ENCODE measurements at places on chromosomes 2 and 18. TPM values are rescaled to one million over a fixed set of nuclear protein-coding genes. Genes with fewer than 3 reads are reported as not detected.
A peak's percentile ranks its signal among the peaks of the same experiment; 100 is the strongest.

DNA sequence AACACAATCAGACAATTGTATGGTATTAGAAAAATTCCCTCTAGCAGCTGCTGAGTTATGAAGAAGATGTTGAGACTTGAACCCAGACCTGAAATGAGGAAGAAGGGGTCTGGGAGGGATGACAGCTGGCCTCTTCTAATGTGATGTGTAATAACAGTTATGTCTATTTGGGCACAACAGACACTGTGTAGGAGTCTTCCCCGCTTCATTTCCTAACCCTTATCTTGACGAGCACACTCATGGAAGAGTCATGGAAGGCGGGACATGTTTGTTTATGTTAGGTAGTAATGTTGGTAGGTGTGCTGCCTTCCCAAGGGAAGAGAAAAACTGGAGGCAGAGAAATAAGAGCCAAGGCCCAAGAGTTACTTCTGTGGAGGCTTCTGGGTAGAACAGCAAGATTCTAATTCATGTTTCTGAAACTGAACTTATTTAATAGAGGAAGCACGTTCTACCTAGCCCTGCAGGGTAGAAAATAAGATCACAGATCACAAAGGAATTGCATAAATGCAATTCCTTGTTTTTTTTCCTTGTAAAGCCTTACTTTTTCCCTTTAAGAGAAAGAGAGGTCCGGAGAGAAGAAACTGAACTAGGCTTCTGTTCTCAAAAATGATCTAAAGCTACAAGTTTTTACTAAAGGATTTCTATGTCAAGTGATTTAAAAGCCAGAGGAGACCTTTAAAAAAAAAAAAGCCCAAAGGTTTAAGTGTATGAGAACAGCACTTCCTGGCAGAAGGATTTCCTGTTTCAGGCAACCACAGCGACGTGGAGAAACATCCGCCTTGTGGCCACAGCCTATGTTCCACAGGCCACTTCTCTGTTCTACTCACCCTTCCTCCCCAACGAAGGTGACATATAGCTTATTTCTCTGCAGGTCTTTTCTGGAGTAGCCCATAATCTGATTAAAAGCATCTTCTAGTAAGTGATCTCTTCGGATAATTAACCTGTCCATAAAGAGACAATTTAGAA lies 68.5 kb upstream of the STK17B start:
- no peak for DNase-seq
- H3K4me1 ChIP-seq = no peaks in the 10 kb centered on the region
- no peaks in the 10 kb centered on the region for H3K27me3 ChIP-seq
- no peaks in the 10 kb centered on the region for H3K36me3 ChIP-seq
- no peak overlapping the region for H3K4me3 ChIP-seq

- H3K36me3 ChIP-seq = no peaks in the 10 kb centered on the region
- no peaks in the 10 kb centered on the region for H3K27me3 ChIP-seq
- peaks cover 9% of the 10 kb centered on the region for H3K4me1 ChIP-seq
- DNase-seq = no peak
- H3K4me3 ChIP-seq = no peak overlapping the region
Measured at GRCh38 chr2:134675314-134675713, 43.5 kb downstream of the TMEM163 start.

DNA sequence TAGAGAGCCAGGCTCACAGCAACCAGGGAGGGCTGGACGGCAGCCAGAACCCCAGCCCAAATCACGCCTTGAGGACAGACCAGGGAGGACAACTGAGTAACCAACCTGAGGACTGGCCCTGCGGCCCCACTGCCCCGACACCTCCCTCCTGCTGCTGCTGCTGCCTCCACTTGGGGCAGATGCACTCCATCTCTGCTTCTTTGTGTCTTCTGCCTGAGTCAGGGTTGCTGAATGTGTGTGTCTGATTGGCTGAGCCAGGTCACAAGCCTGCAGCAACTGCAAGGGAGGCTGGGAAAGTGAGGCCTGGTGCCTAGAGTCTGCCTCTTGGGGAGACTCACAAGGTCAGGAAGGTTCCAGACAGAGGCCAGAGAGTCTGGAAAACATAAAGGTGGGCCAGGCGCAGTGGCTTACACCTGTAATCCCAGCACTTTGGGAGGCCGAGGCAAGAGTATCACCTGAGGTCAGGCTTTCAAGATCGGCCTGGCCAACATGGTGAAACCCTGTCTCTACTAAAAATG lies 83.4 kb downstream of the ZFP36L2 start:
- DNase-seq = no peak
- H3K27ac ChIP-seq = no peak overlapping the region
- no peaks in the 10 kb centered on the region for H3K27me3 ChIP-seq
- peaks cover 22% of the 10 kb centered on the region for H3K4me1 ChIP-seq

DNA sequence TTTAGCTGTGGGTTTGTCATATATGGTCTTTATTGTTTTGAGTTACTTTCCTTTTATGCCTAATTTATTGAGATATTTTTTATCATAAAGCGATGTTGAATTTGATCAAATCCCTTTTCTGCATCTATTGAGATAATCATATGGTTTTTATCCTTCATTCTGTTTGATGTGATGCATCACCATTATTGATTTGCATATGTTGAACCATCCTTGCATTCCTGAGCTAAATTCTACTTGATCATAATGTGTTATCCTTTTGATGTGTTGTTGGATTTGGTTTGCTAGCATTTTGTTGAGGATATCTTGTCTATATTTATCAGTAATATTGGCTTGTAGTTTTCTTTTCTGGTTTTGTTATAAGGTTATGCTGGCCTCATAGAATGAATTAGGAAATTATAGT lies 308.5 kb downstream of the ADCYAP1 start:
- H3K4me3 ChIP-seq = no peak overlapping the region
- no peaks in the 10 kb centered on the region for H3K4me1 ChIP-seq
- no peak overlapping the region for H3K27ac ChIP-seq

The AMER3 gene
- not detected for total RNA-seq

DNA sequence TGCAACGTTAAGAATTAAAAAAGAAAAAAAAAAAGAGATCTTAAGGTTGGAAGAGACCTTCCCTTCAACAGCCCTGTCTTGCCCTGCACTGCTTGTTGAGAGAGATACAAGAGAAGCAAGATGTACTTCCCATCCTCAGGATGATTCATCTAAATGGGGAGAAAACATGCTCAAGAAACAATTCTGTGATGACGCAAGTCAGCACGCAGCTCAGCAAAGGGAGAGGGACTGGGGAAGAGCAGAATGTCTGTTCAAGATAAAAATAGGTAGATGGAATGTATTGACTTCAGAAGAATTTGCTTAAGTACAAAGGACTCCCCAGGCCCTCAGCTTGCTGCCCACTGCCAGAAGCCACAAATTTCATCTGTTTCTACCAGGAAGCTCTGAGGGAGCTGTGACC lies 198.2 kb upstream of the SPRED2 start:
- H3K27ac ChIP-seq = no peak overlapping the region
- no peak overlapping the region for H3K4me3 ChIP-seq
- H3K4me1 ChIP-seq = no peaks in the 10 kb centered on the region
- H3K27me3 ChIP-seq = no peaks in the 10 kb centered on the region
- H3K36me3 ChIP-seq = no peaks in the 10 kb centered on the region
- DNase-seq = no peak

DNA sequence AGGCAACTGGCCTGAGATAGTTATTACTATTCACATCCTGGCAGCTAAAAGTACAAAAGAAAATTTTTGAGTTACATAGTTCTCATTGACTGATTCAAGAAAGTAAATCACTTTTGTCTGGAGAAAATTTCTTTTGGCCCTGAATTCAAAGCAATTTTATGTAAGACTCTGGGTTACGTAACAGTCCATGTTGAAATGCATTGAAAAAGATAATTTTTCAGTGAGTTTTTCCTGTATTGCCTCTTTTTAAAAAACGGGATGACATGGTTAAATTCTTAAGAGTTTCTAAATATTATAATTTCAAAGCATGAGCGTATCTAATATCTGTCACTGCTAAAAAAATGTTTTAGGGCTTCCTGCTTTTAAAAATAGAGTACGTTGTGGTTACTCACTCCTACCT lies 72.7 kb downstream of the ANKRD12 start:
- no peak overlapping the region for H3K27ac ChIP-seq
- H3K4me1 ChIP-seq = no peaks in the 10 kb centered on the region
- no peaks in the 10 kb centered on the region for H3K27me3 ChIP-seq
- no peak for DNase-seq
- H3K36me3 ChIP-seq = peaks cover 26% of the 10 kb centered on the region

- H3K27ac ChIP-seq = no peak overlapping the region
- H3K27me3 ChIP-seq = no peaks in the 10 kb centered on the region
- no peak for DNase-seq
- H3K4me1 ChIP-seq = no peaks in the 10 kb centered on the region
- no peak overlapping the region for H3K4me3 ChIP-seq
Measured at GRCh38 chr2:117500721-117501120, 313.8 kb upstream of the DDX18 start.

GRCh38 chr2:207729465-207729998 lies 18.1 kb downstream of the CCNYL1 start:
- no peaks in the 10 kb centered on the region for H3K4me1 ChIP-seq
- DNase-seq = no peak
- no peak overlapping the region for H3K4me3 ChIP-seq
- no peak overlapping the region for H3K27ac ChIP-seq

GRCh38 chr18:34834897-34835296 lies 124.8 kb downstream of the DTNA start:
- no peak overlapping the region for H3K27ac ChIP-seq
- no peak for DNase-seq
- H3K27me3 ChIP-seq = no peaks in the 10 kb centered on the region
- peaks cover 15% of the 10 kb centered on the region for H3K4me1 ChIP-seq
- no peak overlapping the region for H3K4me3 ChIP-seq

The VWC2L gene
- total RNA-seq = not detected

DNA sequence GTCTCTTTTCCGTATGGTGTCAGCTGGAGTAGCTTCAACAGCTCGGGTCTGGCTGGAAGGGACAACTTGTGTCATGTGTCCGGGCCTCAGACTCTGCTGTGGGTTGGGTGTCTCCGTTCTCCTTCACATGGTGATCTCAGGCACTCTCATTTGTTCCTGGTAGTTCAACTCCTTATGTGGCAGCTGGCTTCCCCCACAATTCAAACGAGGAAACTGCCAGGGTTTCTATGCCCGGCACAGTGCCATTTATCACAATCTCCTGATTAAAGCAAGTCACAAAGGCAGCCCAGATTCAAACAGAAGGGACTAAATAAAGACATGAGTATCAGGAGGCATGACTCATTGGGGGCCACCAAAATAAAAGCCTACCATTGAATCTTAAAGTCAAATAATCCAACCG lies 22.7 kb downstream of the MRO start:
- no peaks in the 10 kb centered on the region for H3K36me3 ChIP-seq
- H3K27ac ChIP-seq = no peak overlapping the region
- no peak for DNase-seq
- H3K27me3 ChIP-seq = no peaks in the 10 kb centered on the region
- H3K4me3 ChIP-seq = no peak overlapping the region
- no peaks in the 10 kb centered on the region for H3K4me1 ChIP-seq

DNA sequence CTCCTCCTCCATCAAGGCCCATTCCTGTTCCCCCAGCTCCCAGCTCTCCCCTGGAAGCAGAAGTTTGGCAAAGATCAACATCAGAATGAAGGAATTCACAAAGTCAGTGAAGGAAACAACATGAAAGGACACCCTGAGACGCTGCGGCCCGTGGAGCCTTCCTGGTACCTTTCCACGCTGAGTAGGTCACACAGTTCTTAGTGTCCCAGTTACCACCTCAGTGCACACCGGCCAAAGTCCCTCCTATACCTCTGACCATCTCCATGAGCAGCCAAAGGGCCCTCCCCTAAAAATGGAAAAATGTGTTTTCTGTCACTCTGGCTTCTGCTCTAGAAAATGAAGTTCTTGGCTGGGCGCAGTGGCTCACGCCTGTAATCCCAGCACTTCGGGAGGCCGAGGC lies 191.6 kb upstream of the AGAP1 start:
- no peaks in the 10 kb centered on the region for H3K4me1 ChIP-seq
- no peaks in the 10 kb centered on the region for H3K27me3 ChIP-seq
- no peak for DNase-seq
- H3K4me3 ChIP-seq = no peak overlapping the region

GRCh38 chr2:186717320-186718007 lies 23.6 kb downstream of the FAM171B start:
- peaks cover 56% of the 10 kb centered on the region for H3K4me1 ChIP-seq
- H3K4me3 ChIP-seq = no peak overlapping the region
- H3K27ac ChIP-seq = peak overlapping the region; percentile 82

- H3K4me1 ChIP-seq = no peaks in the 10 kb centered on the region
- DNase-seq = peak; percentile 18
- no peaks in the 10 kb centered on the region for H3K36me3 ChIP-seq
Measured at GRCh38 chr2:112725545-112726457, 5.0 kb downstream of the NT5DC4 start.

The ITPRIPL1 gene
- total RNA-seq = 4.9 TPM

The RAB3GAP1 gene
- 71.2 TPM for total RNA-seq

DNA sequence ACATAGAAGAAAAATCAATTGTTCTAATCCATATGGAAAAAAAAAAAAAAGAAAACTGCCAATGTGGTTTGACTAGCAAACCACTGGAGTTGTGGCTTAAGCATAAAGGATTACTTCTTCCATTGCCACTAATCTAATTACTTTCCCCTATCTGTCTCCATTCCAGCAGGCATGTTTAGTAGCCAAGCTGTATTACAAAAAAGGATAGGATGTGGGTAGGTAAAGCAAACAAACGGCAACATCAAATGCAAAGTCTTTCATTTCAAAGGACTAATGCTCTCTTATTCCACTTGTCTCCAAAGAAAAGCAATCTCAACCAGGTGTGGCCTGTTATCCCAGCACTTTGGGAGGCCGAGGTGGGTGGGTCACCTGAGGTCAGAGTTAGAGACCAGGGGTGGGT lies 36.5 kb downstream of the SLC8A1 start:
- no peaks in the 10 kb centered on the region for H3K36me3 ChIP-seq
- H3K27me3 ChIP-seq = no peaks in the 10 kb centered on the region
- no peak overlapping the region for H3K27ac ChIP-seq
- no peaks in the 10 kb centered on the region for H3K4me1 ChIP-seq
- DNase-seq = no peak

The SP100 gene
- total RNA-seq = not detected

DNA sequence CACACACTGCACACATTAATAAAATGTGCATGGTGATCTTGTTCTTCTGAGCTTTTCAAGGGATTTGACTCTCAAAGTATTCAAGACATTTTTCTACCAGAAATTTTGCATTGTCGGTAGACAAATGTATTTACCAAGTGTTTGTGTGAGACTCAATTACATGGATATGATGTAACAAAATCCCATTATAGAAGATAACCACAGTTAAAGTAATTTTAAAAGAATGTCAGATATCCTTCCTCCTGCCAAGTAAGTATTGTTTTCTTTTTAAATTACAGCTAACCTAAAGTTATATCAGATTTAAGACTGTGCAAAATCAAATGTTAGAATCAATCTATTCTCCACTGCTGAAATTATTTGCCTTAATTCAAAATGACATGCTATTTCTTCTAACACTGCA lies 1344.5 kb upstream of the CHAC2 start:
- H3K4me3 ChIP-seq = no peak overlapping the region
- H3K4me1 ChIP-seq = no peaks in the 10 kb centered on the region
- no peaks in the 10 kb centered on the region for H3K27me3 ChIP-seq
- no peak overlapping the region for H3K27ac ChIP-seq
- no peak for DNase-seq

GRCh38 chr18:54626779-54627178 lies 35.7 kb downstream of the DYNAP start:
- no peaks in the 10 kb centered on the region for H3K27me3 ChIP-seq
- H3K4me1 ChIP-seq = no peaks in the 10 kb centered on the region
- no peak overlapping the region for H3K27ac ChIP-seq
- H3K36me3 ChIP-seq = no peaks in the 10 kb centered on the region
- no peak overlapping the region for H3K4me3 ChIP-seq
- no peak for DNase-seq

Measured in neural progenitor cell (in vitro differentiated cells).